CD4-positive, alpha-beta memory T cell (primary cell): ENCODE measurements at places on chromosomes 7 and 10. TPM values are rescaled to one million over a fixed set of nuclear protein-coding genes. Genes with fewer than 3 reads are reported as not detected.

DNA sequence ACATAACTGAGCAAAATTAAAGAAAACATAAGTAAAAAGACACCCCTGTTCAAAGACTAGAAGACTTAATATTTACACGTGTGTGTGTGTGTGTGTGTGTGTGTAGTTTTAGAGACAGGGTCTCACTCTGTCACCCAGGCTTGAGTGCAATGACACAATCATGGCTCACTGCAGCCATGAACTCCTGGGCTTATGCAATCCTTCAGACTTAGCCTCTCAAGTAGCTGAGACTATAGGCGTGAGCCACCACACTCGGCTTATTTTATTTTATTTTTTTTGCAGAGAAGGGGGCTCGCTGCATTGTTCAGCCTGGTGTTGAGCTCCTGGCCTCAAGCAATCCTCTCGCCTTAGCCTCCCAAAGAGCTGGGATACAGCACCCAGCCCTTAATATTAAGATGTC, 90.3 kb downstream of the JMJD1C start:
- no peaks in the 10 kb centered on the region for H3K36me3 ChIP-seq
- no peak for DNase-seq
- H3K27me3 ChIP-seq: no peaks in the 10 kb centered on the region
- H3K4me3 ChIP-seq: no peak overlapping the region
- H3K27ac ChIP-seq: no peak overlapping the region

DNA sequence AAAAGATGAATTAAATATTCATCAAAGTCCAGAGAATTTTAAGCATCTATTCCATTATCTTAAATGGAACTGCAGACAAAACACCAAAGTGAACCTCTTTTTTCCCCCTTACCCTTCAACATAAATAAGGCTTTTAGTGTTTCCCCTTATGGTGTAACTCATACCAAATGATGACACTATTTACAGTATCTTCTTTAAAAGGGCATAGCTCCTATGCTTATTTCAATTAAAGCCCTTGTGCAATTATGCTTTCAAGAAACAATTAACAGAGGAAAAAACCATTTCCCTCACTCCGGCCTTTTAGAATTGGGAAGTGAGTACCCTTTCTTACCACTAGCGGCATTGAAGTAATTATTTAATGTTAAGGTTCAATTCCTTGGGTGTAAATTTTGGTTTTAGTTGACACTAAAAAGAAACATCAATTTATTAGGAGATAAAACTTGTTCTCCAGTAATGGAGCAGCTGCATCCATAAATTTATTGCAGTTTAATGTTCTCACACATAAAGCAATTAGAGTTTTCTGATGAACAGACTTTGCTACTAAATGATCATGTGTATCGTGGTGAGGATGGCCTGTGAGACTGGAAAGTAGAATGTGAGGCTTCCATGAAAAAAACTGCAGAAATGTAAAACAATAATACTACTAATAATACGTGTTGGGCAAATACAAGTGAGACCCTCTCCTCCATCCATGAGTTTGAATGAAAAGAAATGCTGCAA, 661.3 kb downstream of the PARD3 start:
- no peak overlapping the region for H3K27ac ChIP-seq
- H3K27me3 ChIP-seq: no peaks in the 10 kb centered on the region
- DNase-seq: no peak
- no peak overlapping the region for H3K4me3 ChIP-seq
- H3K36me3 ChIP-seq: no peaks in the 10 kb centered on the region

DNA sequence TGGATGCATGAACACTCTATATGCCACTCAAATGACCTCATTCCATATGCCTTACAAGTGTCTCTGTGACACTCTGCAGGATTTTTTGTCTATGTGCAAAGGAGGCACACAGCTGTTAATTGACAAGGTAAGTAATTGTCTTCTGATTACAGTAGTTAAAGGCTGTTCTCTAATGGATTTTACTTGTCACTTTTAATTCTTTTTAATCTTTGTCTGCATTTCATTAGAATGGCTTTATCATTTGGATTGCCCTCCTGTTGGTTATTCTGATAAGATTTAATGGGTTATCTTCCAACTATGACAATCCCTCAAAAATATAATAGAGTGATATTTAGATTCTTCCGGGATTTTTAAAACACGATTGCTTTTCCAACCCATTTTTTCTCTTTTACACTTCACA, 290.0 kb upstream of the TEX47 start:
- H3K4me1 ChIP-seq: no peaks in the 10 kb centered on the region
- no peaks in the 10 kb centered on the region for H3K36me3 ChIP-seq
- no peaks in the 10 kb centered on the region for H3K27me3 ChIP-seq
- DNase-seq: no peak

DNA sequence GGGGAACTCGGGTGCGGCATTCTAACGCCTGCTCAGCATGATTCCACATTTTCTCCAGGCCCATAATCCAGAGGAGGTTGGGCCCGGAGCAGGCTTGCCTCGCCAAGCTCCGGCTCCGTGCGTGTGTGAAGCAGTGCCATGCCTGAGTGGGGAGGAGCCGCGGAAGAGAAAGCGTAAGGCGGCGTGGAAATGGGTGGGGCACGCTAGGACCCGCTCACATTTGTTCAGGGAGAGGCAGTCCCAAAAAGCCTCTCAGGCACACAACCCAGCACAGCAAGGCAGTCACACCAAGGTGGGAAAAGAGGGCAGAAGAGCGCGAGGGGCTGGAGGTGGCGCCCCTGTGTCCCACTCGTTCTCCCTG, 695 bp upstream of the VDAC2 start:
- DNase-seq: peak; percentile 81
- H3K36me3 ChIP-seq: peaks cover 17% of the 10 kb centered on the region
- H3K27ac ChIP-seq: peak overlapping the region; percentile 97

GRCh38 chr10:24333736-24334135, 124.8 kb downstream of the KIAA1217 start:
- no peaks in the 10 kb centered on the region for H3K4me1 ChIP-seq
- no peaks in the 10 kb centered on the region for H3K27me3 ChIP-seq
- H3K4me3 ChIP-seq: no peak overlapping the region
- DNase-seq: no peak
- no peak overlapping the region for H3K27ac ChIP-seq
- H3K36me3 ChIP-seq: no peaks in the 10 kb centered on the region

DNA sequence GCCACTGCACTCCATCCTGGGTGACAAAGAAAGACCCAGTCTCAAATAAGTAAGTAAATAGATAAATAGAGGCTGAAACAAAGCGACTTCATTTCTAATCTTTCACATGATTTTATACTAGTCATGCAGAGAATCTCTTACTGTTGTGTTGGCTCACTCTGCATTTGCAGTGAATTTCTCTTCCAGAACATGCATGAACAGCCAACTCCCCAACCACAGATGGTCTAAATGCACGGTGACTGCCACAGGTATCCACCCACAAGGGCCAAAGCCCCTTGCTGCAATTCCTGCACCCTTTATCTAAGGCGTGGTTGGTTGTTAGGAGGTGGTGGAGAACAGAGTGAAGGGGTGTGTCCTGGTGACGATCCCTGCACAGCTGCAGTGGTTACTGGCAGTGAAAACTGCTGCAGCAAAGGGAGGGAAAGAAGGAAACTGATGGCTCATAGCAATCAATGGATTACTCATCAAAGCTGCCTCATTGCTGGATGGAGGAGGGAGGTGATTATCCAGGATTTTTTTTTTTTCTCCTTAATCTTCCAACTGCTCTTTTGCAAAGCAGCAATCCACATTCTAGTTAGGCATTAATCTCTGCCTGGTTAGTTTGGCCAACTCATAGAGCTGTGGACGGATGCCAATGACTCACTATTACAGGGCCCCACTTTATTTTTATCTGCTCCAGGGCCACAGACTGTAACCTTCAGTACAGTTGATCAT, 50.6 kb downstream of the PRTFDC1 start:
- H3K4me1 ChIP-seq: peaks cover 42% of the 10 kb centered on the region
- no peak overlapping the region for H3K4me3 ChIP-seq
- H3K36me3 ChIP-seq: no peaks in the 10 kb centered on the region
- no peak for DNase-seq

DNA sequence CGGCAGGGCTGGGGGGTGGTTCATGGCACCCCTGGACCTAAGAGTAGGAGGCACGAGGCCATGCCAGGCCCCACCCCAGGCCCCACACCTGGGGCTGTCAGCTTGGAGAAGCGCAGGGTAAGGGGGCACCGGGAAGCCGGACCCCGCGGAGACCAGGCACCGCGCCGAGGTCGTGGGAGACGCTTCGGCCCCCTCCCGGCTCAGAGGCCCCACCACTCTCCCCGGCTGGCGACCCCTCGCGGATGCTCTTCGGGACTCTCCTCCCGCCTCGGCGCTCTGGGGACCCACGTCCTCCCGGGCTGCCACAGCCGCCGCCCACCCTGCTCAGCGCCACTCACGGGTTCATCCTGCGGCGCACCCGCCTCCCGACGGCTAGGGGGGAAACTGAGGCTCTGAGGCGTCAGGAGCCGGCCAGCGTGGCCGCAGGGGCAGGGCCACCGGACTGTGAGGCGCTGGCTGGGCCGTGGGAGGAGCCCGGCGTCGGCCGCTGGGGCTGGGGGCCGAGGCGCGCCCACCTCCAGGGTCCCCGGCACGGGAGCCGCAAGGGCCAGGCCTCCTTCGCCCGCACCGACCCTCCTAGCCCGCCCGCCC, 25.9 kb downstream of the PDGFA start:
- no peak for DNase-seq
- no peak overlapping the region for H3K4me3 ChIP-seq
- H3K36me3 ChIP-seq: no peaks in the 10 kb centered on the region
- no peak overlapping the region for H3K27ac ChIP-seq
- no peaks in the 10 kb centered on the region for H3K4me1 ChIP-seq

GRCh38 chr7:64562256-64562625, 630 bp downstream of the ZNF680 start:
- H3K4me1 ChIP-seq: peaks cover 20% of the 10 kb centered on the region
- DNase-seq: peak; percentile 48
- H3K36me3 ChIP-seq: no peaks in the 10 kb centered on the region
- peak overlapping the region; percentile 57 for H3K27ac ChIP-seq
- peak overlapping the region; percentile 70 for H3K4me3 ChIP-seq

GRCh38 chr7:106765727-106766355, 99.2 kb upstream of the PIK3CG start:
- H3K27ac ChIP-seq: no peak overlapping the region
- H3K4me1 ChIP-seq: peaks cover 24% of the 10 kb centered on the region
- H3K4me3 ChIP-seq: no peak overlapping the region
- DNase-seq: no peak

DNA sequence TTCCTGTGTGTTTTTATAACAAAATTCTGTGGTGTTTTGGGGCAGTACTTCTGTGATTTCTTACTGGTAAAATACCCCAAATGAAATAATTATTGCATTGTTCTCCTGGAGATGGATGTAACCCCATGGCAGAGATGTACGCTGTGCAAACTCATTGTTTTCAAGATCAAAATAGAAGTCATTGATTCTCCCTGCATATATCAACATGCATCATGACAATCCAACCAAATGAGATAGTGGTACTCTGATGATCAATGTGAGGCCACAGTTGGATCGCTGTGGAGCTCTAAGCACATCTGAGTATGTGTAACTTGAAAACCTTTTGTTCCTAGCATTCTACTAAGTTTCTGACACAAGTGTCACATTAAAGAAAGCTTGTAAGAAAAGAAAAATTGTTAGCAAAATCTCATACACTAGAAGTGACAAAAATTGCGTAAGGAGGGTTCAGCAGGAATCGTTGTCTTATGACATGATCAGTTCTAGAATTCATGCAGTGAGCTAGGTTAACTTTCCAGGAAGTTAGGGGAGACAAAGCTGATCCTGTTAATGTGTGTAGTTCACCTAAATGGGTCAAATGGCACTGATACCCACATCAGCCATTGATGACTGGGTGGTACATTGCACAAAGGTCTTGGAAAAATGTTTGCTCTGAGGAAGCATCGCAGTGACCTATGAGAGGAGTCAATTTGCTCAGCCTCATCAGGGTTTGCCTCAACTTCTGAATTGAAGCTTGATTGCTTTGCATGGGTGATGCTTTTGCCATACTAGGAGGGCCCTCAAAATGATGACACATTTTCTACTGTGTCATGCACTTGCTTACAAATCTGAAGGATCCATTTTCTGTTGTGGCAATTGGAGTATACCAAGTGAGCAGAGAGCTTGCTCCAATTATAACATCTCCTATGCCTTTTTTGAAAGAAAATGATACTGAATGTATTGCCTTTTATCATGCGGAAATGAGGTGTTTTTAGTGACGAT, 145.1 kb downstream of the PLXDC2 start:
- no peaks in the 10 kb centered on the region for H3K36me3 ChIP-seq
- H3K27ac ChIP-seq: no peak overlapping the region
- H3K27me3 ChIP-seq: no peaks in the 10 kb centered on the region
- no peaks in the 10 kb centered on the region for H3K4me1 ChIP-seq

DNA sequence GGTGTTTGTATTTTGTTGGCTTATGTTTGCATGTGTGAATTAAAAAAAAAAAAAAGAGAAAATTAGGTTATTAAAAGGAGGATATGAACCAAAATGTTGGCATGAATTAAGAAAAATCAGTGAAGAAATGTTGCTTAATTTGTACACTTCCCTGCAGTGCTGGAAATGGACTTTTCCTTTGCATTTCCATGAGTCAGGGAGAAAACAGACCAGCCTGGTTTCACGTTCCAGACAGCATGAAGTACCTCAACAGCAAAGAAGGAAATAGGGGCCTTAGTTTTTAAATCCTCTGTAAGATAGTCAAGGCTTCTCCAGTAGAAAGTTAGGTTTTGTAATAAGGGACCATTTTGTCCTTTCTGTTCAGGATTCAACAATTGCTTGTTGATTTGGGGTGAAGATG, 159.7 kb downstream of the CELF2 start:
- peaks cover 100% of the 10 kb centered on the region for H3K4me1 ChIP-seq
- H3K27ac ChIP-seq: peak overlapping the region; percentile 96
- no peaks in the 10 kb centered on the region for H3K27me3 ChIP-seq
- peak overlapping the region; percentile 20 for H3K4me3 ChIP-seq
- H3K36me3 ChIP-seq: peaks cover 12% of the 10 kb centered on the region

- peak overlapping the region; percentile 98 for H3K27ac ChIP-seq
- peak overlapping the region; percentile 85 for H3K4me3 ChIP-seq
- H3K36me3 ChIP-seq: peaks cover 36% of the 10 kb centered on the region
- DNase-seq: no peak
- H3K27me3 ChIP-seq: no peaks in the 10 kb centered on the region
- H3K4me1 ChIP-seq: peaks cover 60% of the 10 kb centered on the region
Observed at GRCh38 chr10:17229717-17229966, 1.6 kb downstream of the VIM start.

- no peaks in the 10 kb centered on the region for H3K27me3 ChIP-seq
- no peaks in the 10 kb centered on the region for H3K4me1 ChIP-seq
- DNase-seq: no peak
- H3K27ac ChIP-seq: no peak overlapping the region
- H3K36me3 ChIP-seq: no peaks in the 10 kb centered on the region
Observed at GRCh38 chr7:93021748-93022147, 96.0 kb downstream of the SAMD9 start.

DNA sequence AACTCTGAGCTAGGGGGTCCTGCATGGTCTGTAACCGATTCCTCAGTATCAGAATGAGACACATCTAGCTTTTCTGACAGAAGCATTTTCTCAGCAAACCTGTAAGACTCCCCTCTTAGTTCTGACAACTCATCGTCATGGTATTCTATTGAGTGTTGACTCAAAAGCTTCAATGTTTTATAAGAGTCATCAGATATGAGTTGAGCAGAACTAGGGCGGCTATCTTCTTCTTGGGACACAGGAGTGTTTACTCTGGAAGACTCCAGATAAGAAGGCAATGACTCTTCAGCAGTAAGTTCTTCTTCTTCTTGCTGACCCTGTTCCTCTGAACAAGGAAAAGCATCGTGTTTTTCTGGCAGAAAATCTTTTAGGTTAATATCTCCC, 167.0 kb upstream of the CCDC6 start:
- no peak overlapping the region for H3K4me3 ChIP-seq
- H3K27me3 ChIP-seq: no peaks in the 10 kb centered on the region
- peaks cover 11% of the 10 kb centered on the region for H3K36me3 ChIP-seq
- no peak overlapping the region for H3K27ac ChIP-seq
- no peaks in the 10 kb centered on the region for H3K4me1 ChIP-seq

The KIF5B gene
- total RNA-seq: 54.8 TPM

The CALML5 gene
- total RNA-seq: not detected

The ANKRD1 gene
- not detected for total RNA-seq

The CTAGE15 gene
- not detected for total RNA-seq

The SLC16A12 gene
- not detected for total RNA-seq

The RP9 gene
- total RNA-seq: 17.7 TPM

The SUMF2 gene
- 172 TPM for total RNA-seq

The CNPY1 gene
- not detected for total RNA-seq
